ENCODE measurements at places on chromosomes 11 and 22.

- DNase-seq = no peak
Measured at GRCh38 chr11:2995893-2996554, 3.9 kb upstream of the NAP1L4 start.

DNA sequence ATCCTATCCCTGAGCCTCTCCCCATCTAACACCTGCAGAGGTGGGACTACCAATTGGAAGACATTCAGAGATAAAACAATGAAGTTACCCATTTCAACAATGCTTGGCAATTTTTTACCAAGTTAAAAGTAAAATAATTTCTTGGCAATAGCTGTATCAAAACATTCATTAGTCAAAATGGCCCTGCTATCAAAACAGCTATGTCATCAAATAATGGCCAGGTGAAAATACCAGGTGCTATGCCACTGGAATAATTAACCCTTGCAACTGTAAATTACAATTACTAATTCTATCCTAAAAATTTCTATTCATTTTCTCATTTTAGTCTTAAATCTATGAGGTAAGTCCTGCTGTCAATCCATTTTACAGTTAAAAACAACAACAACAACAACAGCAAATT, 43.3 kb downstream of the NOX4 start:
- DNase-seq = no peak

DNA sequence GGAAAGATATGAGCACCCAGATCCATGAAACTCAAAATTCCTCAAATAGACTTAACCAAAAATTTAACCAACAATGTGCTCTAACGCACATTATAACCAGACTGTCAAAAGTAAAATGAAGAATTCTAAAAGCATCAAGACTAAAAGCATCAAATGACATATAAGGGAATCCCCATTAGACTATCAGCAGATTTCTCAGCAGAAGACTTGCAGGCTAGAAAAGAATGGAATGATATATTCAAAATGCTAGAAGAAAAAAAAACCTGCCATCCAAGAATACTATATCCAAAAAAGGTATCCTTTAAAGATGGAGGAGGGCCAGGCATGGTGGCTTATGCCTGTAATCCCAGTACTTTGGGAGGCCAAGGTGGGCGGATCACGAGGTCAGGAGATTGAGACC, 117.5 kb upstream of the UBASH3B start:
- DNase-seq = no peak

- DNase-seq = no peak
Measured at GRCh38 chr11:64789331-64790204, 11.2 kb upstream of the SF1 start.

DNA sequence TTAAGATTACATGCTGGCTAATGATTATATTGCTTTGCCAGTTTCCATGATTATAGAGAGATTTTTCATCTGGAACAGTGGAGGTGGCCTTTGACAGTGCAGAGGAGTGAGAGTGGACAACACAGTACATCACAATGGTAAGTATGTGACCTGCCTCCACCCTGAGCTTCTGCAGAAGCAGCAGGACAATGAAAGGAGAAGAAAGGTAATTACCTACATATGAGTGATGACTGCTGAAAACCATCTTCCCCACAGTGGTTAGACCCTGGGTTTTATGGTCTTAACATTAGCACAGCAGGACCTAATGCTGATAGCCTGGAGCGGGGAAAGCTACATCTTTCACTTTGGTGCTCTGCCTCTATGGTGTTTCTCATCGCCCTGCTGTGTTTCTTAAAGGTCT, 454.7 kb upstream of the DDI1 start:
- DNase-seq = peak; percentile 52

- DNase-seq = no peak
Measured at GRCh38 chr11:34825315-34825669, 90.9 kb downstream of the APIP start.

DNA sequence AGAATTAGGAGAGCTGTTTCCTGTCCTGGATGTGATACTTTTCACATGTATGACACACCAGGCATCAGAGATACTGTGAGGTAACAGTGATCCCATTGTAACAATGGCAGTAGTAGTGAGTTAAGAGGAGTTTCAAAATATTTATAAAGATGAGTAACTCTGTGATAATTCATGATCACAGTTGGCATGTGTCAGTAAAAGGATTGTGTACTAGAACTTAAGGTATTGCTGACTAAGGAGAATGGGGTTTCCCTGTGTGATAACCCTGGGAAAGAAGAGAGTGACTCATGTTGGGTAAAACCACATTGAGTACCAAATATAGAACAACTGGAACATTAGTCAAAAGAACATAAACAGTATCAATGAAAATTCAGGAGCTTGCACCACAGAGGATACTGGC, 22.9 kb upstream of the SLC5A1 start:
- DNase-seq = peak; percentile 77

GRCh38 chr11:11444804-11445131, 91.7 kb upstream of the CSNK2A3 start:
- DNase-seq = no peak

GRCh38 chr11:48047616-48048015, 67.3 kb downstream of the PTPRJ start:
- no peak for DNase-seq

GRCh38 chr11:19218216-19218615, 16.4 kb upstream of the CSRP3 start:
- DNase-seq = no peak

DNA sequence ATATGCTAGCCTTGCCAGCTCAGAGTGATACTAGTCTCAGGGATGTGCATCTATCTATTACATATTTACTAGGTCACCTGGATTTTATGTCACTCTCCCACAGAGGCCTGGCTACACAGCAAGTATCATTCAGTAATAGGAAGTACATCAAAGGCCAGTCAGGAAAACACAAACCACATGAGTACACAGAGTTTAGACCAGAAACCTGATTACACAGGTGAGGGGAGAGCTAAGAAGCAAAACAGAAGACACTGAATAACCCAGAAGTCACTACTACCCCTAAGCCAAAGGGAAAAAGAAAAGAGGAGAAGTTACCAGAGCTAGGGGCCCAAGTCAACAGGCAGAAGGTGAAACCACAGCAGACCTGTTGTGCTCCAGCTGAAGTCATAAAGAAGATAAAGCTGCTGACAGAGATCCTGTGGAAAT, 13.3 kb downstream of the LPXN start:
- DNase-seq = no peak

DNA sequence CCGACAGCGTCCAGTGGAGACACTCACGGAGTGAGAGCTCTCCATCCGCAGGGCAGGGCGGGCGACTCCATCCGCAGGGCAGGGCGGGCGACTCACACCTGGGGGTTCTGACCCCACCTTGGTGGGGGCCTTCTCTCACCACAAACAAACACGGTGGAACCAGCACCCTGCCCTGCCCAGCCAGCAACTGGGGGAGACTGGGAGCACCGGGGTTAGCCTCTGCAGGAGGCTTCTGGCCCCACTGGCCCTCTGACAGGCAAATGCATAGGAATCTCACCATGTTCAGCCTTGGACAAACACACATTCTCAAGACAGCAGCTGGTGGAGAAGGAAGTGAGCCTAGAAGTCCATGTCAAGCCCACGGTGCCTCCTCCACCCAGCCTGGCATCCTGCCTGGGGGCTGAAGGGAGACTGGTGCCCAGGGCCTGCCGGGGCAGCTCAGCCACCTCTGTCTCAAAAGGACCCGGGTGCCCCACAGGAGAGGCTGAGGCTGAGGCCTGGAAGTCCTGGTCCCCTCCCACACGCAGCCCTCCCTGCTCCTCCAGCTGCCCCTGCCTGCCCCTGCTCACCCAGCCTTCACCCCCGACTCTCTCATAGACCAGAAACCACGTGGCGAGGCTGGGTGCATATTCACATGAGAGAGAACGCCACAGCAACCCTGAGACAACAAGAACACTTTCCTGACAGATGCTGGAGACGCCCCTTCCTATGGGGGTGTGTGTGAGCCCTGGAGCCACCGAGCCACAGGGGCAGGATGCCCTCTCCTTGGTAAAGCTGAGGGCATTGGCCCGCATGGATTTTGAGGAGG, 98.4 kb upstream of the B3GAT1 start:
- no peak for DNase-seq

GRCh38 chr11:36309779-36310178, 13.7 kb downstream of the PRR5L start:
- no peak for DNase-seq

GRCh38 chr22:17540481-17540880, 22.8 kb upstream of the SLC25A18 start:
- no peak for DNase-seq

- DNase-seq = no peak
Measured at GRCh38 chr11:124625504-124626168, 3.0 kb downstream of the TBRG1 start.

GRCh38 chr11:128409476-128409875, 177.9 kb downstream of the ETS1 start:
- DNase-seq = peak; percentile 95

DNA sequence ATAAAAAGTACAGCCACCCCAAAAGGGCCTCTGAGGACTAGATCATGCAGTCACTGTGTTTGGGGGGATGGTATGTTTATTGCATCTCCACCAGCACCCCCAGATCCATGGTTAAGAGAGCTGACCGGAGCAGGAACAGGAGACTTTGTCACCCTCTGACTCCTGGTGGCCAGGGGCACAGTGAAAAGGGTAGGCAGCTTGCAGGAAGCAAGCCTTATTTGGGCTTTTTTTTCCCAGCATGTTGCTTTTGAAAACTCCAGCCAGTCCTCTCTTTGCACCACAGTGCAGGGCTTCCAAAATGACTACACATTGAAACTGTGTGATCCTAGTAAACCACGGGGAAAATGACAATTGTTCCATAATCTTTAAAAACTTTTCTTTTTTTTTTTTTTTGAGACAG, 20.6 kb downstream of the PRR5 start:
- DNase-seq = no peak

GRCh38 chr11:2390725-2391151, 9.8 kb upstream of the TSSC4 start:
- DNase-seq = peak; percentile 78

- DNase-seq = peak; percentile 81
Measured at GRCh38 chr11:73393479-73394415, 17.5 kb downstream of the RELT start.

GRCh38 chr11:119433358-119433725, 10.4 kb upstream of the THY1 start:
- peak; percentile 82 for DNase-seq

GRCh38 chr11:92607969-92608722, 361.3 kb upstream of the MTNR1B start:
- DNase-seq = peak; percentile 28

- no peak for DNase-seq
Measured at GRCh38 chr11:15927864-15928217, 428.5 kb downstream of the SOX6 start.

DNA sequence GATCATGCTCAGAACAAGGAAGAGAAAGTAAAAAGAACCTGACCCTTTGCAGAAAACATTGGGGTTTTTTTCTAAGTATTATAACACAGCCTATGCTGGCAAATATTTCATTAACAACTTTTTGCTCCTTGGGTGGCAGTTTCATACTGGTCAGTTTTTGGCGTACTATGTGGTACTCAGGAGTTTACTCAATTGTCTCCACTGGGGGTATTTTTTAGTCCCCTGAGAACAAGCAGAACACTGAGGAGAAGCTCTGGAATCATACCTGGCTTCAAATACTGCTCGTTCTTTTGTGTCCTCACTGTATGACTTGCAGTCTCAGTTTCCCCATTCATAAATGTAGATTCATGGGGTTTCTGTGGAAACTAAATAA, 90.4 kb downstream of the SERGEF start:
- no peak for DNase-seq

DNA sequence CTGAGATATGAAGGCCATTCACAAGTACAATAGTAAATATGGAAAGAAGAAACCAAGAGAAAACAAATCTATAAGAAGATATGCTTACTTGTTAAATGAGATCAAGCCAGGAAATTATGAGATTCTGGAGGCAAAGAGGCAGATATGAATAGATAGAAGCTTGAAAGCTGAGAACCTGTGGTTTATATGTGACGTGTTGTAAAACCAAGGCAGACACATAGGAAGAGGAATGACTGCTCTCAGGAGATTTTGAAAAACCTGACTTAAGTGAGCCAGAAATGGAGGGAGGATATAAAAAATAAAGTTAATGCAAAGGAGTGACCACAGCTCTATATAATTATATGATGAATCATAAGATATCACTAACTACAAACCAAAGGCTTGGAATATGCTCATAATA, 1160.5 kb upstream of the CNTN5 start:
- peak; percentile 39 for DNase-seq

DNA sequence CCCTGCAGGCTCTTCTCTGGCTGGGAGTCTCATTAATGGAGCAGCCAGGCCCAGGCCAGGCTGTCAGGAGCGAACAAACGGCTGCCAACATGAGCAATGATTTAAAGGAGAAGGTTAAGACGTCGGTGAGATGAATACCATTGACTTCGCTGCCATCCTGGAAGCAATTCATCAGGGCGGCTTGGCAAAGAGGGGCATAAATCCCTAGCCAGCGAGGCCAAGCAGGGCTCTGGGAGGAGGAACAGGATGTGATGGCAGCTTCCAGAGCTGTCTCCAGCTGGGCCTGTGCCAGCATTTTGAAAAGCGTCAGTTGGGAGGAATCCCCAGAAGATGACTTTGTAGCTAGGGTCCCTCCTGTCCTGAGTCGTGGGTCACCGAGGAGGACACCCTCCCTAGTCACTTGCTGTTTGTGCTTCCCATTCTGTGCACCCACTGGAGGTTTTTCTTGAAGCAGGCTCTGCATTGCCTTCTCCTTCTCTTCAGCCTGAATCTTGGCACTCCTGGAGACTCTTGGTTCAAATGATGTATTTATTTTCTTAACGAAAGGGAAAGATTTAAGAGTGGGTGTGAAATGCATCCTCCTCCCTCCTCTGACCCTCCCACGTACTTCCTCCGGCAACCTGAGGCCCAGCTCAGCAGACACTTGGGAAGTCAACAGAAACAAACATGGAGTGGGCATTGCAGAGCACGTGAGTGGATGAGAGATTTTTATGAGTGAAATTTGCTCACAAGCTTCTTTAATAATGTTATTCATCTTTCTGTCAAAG, 476.3 kb upstream of the CADM1 start:
- no peak for DNase-seq

GRCh38 chr22:20885557-20886323, 26.9 kb downstream of the SNAP29 start:
- peak; percentile 65 for DNase-seq

GRCh38 chr11:17413414-17414316, 25.2 kb upstream of the KCNJ11 start:
- no peak for DNase-seq

GRCh38 chr22:41239443-41240128, 1.1 kb downstream of the CHADL start:
- no peak for DNase-seq

DNA sequence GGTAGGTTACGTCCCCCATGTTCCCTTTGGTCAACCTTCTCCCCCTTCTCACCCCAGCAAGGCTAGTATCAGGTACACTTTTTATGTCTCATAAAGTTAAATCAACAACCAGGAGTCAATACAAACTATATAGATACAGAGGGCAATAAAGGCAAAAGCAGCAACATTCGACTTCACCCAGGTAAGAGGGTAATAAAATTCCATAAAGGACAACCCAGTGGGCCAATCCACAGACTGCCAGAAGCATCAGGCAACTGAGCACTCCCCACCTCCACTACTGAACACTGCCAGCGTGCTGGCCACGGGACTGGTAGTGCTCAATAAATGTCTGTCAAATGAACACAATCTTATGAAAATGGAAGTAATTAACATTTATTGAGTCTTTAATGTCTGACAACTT, 5.1 kb upstream of the MS4A18 start:
- no peak for DNase-seq

Data from fibroblast of upper back skin (primary cell).